ENCODE measurements at places on chromosomes 5 and 9.

DNA sequence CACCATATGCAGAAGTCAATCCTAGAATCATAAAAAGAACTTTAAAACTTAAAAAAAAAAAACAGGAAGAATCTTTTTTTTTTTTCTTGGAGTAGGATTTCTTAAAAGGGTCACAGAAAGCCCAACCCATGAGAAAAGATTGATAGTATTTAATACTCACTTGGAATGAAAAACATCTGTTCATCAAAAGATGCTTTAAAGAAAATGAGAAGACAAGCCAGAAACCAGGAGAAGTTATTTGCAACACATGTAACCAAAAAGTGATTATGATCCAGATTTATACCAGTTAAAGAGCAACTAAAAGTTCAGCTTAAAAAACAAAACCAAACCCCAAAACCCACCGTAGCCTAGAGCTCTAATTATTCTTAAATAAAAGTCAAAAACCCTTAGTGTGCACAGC, 69.3 kb downstream of the TLE4 start:
- DNase-seq: no peak

- DNase-seq: no peak
These were observed 41.8 kb upstream of the UGCG start for GRCh38 chr9:111854799-111855198.

DNA sequence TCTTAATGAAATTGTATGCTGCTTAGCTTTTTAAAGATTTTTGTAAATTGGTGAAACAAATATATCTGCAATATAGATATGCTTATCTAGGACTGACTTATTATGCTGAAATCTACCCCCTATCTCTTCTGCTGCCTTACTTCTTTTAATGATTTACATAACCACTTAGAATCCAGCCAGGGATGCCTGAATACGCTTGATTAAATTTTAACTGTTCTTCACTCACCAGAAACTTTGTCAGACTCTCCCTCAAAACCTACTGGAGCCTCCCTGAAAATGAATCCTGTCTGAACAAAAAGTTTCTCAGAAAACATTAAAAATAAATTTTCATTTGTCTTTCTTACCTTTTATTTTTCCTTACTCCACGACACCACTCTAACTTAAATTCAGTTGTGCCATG, 111.7 kb downstream of the ST8SIA4 start:
- DNase-seq: no peak

DNA sequence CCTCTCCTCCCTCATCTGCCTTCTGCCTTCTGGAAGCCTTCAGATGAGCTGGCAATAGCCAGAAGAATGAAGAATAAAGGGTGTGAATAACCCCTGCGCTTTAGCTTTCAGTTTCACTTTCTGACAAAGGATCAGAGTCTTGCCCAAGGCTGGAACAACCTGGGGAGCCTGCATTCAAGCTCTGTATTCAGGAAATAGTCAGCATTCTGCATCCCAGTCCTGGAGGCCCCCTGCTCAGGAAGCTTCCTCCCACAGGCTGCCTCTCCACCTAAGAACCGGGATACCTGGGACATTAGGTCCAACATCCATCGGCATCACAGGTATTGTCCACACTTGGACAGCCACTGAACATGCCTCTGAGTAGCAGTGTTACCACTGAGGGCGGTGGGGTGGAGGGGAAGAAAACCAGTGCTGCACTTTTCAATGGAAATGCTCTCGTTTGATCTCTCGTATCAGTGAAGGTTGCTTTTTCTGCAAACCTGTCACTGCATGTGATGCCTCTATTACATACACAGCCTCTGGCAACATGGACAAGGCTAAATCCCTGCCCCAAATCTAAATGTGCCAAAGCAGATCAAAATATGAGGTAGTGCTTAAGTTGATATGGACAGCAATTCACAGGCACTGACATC, 39.8 kb upstream of the ACO1 start:
- no peak for DNase-seq

DNA sequence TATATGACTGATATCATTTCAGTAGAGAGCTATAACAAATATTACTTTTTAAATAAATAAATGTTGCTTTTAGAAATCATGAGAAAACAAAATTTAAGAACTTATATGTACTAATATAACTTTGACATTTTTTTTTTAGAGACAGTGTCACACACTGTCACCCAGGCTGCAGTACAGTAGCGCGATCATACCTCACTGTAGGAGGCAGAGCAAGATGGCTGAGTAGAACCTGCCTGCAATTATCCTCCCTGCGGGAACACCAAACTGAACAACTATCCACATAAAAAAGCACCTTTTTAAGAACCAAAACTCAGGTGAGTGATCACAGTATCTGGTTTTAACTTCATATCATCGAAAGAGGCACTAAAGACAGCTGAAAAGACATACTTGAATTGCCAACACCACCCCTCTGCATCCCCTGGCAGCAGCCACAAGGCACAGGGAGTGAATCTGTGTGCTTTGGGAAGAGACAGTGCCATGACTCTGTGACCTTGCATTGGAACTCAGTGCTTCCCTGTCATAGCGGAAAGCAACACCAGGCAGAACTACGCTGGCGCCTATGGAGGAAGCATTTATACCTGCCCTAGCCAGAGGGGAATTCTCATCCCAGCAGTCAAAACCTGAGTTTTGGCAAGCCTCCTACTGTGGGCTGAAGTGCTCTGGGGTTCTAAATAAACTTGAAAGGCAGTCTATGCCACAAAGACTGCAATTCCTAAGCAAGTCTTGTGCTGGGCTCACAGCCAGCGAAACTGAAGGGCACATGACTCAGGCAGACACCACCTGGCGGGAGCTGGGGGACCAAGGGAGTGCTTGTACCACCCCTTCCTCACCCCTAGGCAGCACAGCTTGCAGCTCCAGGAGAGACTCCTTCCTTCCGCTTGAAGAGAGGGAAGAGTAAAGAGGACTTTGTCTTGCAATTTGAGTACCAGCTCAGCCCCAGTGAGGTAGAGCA, 142.7 kb downstream of the FBXL17 start:
- no peak for DNase-seq

DNA sequence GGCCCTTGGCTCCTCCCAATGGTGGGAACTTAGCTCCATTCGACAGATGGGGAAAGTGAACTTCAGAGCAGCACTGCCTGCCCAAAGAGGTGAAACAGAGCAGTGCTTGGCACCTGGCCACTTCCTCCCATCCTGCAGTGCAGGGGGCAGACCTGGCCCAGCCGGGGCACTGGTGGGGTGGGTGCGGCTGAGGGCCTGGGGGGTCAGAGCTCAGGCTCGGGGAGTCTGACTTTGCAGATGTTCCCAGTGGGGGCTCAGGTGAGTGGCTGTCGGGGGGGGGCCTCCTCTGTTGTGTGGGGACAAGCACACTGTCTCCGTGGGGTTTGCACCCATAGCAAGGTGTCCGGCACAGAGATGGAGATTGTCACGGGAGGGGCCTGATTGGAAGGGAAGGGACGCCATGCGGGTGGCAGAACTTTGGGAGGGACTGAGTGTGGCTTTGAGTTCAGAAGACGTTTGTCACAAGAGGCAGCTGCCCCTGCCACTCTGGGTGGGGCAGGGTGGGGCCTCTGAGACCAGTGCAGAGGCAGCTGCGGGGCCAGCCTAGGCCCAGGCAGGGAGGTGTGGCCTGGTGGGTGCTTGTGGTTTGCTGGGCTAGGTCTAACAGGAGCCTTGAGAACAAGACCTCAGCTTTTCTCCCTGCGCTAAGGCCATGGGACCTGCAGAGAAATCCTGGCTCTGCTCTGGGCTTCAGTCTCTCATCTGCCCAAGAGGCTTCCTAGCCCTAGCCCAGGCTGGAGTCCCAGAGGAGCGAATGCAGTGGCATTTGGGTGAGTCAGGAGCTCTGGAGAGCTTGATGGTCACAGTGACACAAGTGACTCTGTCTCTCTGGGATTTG, 2.5 kb downstream of the MYMK start:
- no peak for DNase-seq

GRCh38 chr5:61771808-61772207, 439.8 kb downstream of the ZSWIM6 start:
- no peak for DNase-seq

- DNase-seq: no peak
These were observed 27.6 kb upstream of the TCF7 start for GRCh38 chr5:134086943-134087305.

- peak; percentile 47 for DNase-seq
These were observed 316.8 kb downstream of the NDUFS4 start for GRCh38 chr5:53877243-53877642.

- peak; percentile 66 for DNase-seq
These were observed 861 bp downstream of the MTX3 start for GRCh38 chr5:79990205-79990597.

- DNase-seq: peak; percentile 72
These were observed 882 bp downstream of the CERCAM start for GRCh38 chr9:128421482-128421996.

- DNase-seq: no peak
These were observed 334.7 kb downstream of the OSTF1 start for GRCh38 chr9:75422944-75423522.

DNA sequence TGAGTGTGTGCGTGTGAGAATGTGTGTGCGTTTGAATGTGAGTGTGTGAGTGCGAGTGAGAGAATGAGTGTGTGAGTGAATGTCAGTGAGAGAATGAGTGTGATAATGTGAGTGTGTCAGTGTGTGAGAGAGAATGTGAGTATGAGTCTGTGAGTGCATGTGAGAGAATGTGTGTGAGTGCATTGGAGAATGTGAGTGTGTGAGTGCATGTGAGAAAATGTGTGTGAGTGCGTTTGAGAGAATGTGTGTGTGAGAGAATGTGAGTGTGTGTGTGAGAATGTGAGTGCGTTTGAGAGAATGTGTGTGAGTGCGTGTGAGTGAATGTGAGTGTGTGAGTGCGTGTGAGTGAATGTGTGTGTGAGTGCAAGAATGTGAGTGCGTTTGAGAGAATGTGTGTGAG, 39.0 kb upstream of the LHX2 start:
- DNase-seq: no peak

DNA sequence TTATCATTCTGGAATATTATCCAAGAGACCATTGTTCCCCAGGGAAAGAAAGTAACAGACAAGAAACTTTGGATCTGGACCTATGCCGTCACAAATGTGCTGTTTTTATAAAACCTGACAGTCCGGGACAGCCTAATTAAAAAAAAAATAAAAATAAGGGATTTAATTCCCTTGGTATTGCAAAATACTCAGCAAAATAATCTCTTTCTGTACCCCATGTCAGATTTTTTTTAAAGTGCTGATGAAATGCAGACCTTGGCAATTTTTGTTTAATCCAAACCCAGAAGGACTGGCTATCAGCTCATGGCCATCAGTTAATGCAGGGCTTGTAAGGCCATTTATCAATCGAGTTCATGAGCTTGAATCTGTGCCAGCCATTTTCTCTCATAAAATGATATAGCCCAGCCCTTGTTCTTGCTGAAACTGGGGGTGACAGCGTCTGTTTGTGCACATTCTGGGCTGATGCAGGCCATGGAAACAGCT, 162.7 kb upstream of the S1PR3 start:
- DNase-seq: no peak

DNA sequence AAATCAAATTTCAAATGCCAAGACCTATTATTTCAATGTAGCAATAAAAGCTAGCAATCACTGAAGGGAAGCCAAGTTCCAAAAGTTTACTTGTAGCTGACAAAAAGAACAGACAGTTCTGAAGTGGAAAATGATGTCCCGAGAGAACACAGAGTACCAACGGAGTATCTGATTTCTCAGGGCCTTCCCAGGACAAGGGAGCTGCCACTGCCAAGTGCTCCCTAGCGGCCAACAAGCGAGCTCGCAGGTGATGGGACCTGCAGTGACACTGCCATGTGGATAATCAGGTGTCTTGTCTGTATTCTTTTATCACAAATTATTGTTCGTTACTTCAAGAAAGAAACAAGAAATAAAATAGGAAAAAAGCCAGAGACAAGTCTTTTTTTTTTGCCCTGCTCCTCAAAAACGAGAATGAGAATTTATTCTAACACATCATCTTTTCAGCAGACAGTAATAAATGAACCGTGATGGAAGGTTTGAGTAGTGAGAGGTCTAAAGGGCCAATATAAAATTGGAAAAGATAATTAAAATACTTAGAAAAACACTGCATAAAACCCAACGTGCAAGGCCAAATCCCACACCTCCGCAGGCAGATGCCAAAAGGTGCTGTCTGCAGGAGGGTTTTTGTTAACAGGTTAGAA, 159.4 kb downstream of the MYO10 start:
- DNase-seq: no peak

- DNase-seq: peak; percentile 89
These were observed 639.7 kb upstream of the C9orf72 start for GRCh38 chr9:28212979-28213378.

DNA sequence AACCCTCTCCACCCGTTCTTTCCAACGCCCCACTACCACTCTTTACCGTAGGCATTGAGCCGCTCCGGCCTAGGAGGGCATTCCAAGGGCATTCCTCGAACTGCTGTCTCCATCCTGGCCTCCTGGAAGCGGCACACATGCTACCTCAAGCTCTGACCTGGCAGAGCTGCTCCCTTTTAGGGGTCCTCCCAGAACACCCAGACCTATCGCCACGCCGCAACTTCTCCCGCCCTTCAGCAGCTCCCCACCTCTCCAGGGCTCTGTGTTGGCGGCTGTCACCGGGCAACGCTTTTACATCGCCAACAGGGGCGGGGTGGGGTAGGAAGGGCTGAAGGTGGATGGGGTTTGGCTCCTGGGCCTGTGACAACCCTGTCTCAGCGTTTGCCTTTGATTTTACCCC, 4.6 kb upstream of the MYORG start:
- no peak for DNase-seq

- no peak for DNase-seq
These were observed 107.3 kb upstream of the IER5L start for GRCh38 chr9:129285382-129285781.

- DNase-seq: no peak
These were observed 59.6 kb downstream of the PRUNE2 start for GRCh38 chr9:76846297-76846696.

- DNase-seq: no peak
These were observed 1.5 kb downstream of the FBN2 start for GRCh38 chr5:128536254-128537220.

- DNase-seq: no peak
These were observed 178.4 kb downstream of the TTLL11 start for GRCh38 chr9:121914604-121915303.

DNA sequence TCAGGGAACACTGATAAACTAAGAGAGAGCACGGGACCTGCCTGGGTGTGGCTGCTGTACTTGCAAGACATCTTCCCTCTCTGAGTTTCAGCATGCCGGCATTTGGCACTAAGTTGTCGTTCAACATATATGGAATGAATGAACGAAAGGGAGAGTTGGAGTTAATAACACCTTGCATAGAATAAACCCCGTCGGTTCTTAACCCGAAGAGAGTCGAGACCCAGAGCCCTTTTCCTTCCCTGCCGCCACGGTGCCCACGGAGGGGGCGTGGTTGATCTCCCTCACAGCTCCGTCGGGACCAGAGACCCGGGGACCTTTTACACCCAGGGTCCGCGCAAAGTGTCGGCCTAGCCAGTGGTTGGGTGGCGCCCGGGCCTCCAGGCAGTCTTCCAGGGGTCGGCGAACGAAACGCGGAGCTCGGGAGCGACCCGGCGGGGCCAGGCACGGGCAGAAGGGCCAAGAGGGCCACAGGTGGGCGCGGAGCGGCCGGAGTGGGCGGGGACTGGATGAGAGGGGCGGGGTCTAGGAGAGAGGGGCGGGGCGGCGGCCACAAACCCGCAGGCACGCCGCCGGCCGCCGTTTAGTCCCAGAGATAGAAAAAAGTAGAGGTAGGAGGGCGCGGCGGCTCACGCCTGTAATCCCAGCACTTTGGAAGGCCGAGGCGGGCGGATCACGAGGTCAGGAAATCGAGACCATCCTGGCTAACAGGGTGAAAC, 735 bp upstream of the RPL26L1 start:
- DNase-seq: peak; percentile 79
